ENCODE measurements at places on chromosomes 12 and 14.

DNA sequence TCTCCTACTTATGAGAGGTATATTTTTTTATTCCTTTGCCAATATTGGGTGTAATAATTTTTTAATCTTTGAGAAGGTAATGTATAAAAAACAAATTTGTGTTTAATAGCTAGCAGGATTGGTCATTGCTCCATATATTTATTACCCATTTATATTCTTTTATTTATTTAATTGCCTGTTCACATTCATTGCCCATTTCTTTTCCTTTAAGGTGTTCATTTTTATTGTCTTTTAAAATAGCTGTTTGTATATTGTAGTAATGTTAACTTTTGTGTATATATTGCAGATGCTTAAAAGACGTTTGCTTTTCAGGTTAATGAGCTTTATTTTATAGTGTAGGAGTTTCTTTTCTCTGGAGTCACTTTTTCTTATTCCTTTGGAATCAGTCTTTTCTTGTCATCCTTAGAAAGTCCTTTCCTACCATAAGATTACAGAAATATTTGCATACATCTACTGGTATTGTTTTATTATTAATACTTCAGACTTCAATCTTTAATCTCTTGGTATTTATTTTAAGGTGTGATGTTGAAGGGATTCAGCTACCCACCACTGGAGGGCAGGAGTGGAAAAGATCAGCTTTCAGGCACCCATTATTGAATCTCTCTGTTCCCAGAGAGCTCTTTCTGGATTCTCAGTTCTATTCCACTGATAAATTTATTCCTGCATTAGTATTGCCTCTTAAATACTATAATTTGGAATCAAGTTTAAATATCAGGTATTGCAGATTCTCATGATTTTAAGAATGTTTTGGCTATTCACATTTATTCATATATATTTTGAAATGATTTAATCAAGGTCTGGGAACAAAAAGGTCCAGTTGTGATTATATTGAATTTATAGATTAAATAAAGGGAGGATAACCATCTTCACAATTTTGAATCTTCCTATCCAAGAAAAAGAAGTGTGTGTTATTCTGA, 17.3 kb downstream of the PPM1A start:
- no peak for DNase-seq

GRCh38 chr12:116096874-116097273, 180.6 kb downstream of the MED13L start:
- DNase-seq: no peak

DNA sequence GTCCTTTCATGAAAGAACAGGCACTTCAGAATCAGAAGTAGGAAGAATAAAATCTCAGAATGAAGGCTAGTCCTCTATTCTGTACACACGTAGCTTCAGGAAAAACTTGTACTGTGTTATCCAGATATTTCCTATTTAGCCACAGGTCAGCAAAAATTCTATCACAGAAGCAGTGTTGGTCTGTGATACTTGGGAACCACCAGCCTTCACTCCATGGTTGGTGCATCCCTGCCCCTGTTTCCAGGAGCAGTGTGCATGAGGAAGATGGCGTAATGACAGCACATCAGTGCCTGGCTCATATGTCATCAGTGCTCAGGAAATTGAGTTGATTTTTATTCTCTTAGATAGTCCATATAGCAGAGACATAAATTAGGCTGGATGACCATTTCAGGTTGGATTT, 87.7 kb downstream of the SAMD4A start:
- DNase-seq: no peak

- DNase-seq: no peak
These were observed 164.1 kb downstream of the SPTSSA start for GRCh38 chr14:34297786-34298520.

DNA sequence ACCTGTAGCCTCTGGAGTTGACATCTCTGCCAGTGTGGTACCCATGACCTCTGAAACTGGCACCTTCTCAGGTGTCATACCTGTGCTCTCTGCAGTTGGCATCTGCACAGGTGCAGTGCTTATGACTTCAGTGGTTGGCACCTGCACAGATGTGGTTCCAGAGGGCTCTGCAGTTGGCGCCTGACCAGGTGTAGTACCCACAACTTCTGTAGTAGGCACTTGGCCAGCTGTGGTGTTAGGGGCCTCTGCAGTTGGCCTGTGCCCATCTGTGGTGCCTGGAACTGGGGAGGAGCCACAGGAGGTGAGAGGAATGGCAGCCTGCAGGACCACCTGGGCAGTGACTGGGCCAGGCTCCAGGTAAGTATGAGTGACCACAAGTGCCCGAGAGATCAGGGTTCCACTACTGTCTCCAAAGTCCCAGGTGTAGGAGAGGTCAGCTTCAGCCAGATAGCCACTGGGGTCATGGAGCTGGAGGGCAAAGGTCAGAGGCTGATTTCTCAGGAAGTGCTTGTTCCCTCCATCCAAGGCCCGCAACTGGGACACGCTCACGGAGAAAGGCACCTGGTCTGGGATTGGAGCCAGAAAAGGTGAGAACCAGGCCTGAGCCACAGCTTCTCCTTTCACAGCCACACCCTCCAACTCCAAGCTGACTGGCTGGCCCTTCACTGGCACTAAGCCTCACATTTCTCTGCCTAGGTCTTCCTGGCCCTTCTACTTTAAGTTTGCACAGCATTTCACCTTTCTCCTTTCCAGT, 8.6 kb downstream of the PMEL start:
- no peak for DNase-seq

DNA sequence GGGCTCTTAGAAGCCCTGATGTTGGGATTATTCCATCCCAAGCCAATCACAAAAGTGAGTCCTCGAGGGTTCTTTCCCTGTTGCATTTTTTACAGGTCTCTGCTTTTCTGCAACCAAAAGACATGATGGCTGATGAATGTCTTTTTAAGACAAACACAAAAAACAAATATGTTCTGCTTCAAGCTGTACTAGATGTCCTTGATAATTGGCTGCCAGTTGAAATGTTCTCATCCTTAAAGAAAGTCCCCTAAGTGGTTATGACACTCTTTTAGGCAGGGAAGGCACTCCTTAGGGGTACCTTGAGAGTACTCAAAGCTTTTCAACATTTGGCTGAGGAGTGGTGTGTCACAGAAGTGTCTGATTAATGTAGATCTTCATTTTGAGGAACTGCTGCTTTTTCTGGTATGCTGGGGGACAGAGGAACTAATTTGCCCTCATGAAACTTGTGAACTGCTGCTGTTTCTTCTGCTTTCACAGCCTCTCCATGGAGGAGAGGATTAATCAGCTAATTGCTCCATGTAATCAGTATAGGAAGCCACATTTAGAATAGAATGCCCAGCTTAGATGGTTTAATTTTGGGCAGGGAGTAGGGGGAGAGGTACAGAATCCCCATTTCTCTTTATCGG, 22.8 kb upstream of the IGF1 start:
- no peak for DNase-seq
